CD14-positive monocyte (primary cell): ENCODE measurements at places on chromosomes 4 and X.
A peak's percentile ranks its signal among the peaks of the same experiment; 100 is the strongest.

- no peak for DNase-seq
Measured at GRCh38 chr4:99921174-99921573, 25.2 kb downstream of the DNAJB14 start.

DNA sequence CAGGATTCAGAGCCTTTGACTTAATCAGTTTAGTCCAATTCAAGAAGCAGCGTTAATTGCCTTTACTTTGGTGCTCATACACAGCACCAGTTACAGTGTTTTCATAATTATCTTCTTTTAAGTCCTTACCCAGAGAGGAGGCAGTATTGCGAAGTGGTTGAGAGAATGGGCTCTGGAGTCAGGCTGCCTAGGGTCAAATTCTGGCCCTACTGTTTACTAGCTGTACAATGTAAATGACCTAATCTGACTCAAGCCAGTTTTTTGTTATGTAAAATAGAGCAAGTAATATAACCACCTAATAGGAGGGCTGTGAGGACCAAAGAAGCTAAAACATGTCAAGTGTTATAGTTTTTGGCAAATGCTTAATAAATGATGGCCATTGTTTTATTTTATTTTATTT, 27.6 kb downstream of the WDR44 start:
- DNase-seq, result no peak

DNA sequence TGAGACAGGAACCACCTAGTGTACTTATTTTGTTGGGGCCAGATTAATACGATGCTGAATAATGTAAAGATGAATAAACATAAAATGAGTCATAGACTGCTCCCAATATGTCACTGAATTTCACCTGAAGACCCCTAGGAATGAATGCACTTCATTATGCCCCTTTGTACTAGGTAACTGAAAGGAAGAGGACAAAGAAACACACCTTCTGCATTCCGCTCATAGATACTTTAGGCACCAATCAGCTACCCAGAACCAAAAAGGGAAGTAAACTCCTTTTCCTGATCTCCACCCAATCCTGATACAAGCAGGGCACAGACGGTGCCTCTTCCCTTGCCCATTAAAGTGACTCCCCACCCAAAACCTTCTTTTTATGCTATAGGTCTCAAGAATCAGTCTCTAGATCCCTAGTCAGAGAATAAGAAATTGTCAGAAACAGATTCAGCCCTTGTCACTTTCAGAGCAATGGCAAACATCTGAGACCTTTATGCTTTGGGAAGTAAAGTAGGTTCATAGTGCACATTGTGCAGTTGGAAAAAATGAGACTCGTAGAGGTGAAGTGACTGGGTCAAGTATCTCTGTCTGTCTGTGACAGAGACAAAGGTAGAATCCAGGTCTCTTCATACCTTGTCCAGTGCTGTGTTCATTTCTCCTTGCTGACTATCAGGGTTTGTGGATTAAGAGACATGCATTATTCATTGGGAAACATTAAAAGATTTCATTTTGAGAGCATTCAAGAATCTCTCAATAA, 2.3 kb downstream of the GPR174 start:
- DNase-seq, result peak; percentile 32

DNA sequence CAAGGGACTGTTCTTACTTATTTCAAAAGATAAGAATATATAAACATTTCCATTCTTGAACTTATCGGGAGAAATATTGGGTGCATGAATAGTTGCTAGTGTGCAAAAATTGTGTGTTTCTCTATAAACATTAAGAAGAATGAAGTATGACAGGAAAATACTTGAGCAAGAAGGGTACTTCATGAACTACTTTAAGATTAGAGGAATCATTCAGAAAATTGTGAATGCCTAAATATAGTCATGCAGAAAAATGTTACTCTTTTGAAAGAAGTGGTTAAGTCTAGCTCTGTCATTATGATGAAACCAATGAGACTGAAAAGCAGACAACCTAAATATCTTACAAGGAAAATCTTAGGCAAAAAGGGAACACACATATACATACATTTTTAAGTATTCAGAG, 207.8 kb upstream of the PCDH18 start:
- no peak for DNase-seq

DNA sequence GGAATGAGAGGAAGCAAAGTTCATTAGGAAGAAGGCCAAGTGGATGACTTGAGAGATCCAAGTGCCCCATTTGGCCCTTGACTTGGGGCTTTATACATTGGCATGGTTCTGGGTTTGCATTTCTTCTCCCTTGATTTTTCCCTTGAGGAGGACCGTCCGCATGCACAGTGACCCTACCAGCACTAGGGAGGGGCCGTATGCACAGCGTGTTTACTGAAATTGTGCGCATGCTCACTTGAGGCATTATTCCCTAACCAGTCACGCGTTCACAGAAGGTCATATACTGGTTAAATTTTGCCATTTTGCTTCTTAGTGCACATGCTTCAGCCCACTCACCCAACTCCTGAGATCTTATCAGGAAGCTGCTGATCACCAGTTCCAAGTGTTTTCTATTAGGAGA, 35.1 kb downstream of the PAGE2 start:
- no peak for DNase-seq
